Neural crest cell (in vitro differentiated cells): ENCODE measurements at places on chromosomes 13 and 19. TPM values are rescaled to one million over a fixed set of nuclear protein-coding genes. Genes with fewer than 3 reads are reported as not detected.

- no peaks in the 10 kb centered on the region for H3K36me3 ChIP-seq
- H3K27me3 ChIP-seq: no peaks in the 10 kb centered on the region
- no peak for DNase-seq
- no peak overlapping the region for H3K27ac ChIP-seq
- H3K4me3 ChIP-seq: no peak overlapping the region
Measured at GRCh38 chr13:106996867-106997618, 429.1 kb upstream of the ARGLU1 start.

GRCh38 chr19:18141031-18141430 lies 11.9 kb upstream of the PIK3R2 start:
- DNase-seq: no peak
- peaks cover 8% of the 10 kb centered on the region for H3K36me3 ChIP-seq
- no peak overlapping the region for H3K4me3 ChIP-seq

The ATCAY gene
- 14.2 and 16.1 TPM in 2 replicates for total RNA-seq

The FLT1 gene
- 0.11 TPM in 1 of 2 replicates, not detected in the other for total RNA-seq

GRCh38 chr19:37983153-37983552 lies 76.1 kb downstream of the SIPA1L3 start:
- no peak overlapping the region for H3K27ac ChIP-seq
- no peak overlapping the region for H3K4me3 ChIP-seq
- no peaks in the 10 kb centered on the region for H3K36me3 ChIP-seq
- no peaks in the 10 kb centered on the region for H3K27me3 ChIP-seq
- no peak for DNase-seq
- H3K4me1 ChIP-seq: peaks cover 31% of the 10 kb centered on the region

The CGB5 gene
- not detected in 2 replicates for total RNA-seq

The IGFL2 gene
- not detected in 2 replicates for total RNA-seq

DNA sequence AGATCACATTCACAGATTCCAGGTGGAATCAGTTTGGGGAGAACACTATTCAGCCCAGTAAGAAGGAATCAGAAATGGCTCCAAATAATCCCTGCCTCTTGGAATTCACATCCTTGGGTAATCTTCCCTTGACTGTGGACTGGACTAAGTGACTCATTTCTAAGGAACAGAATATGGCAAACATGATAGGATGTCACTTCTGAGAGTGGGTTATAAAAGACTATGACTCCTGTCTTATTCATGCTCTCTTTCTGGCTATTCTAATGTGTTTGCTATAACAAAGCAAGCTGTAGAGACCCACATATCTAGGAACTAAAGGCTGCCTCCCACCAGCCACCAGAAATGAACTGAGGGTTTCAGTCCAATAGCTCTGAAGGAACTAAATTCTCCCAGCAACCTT lies 37.8 kb downstream of the MBD3L2B start:
- peaks cover 2% of the 10 kb centered on the region for H3K36me3 ChIP-seq
- H3K4me1 ChIP-seq: no peaks in the 10 kb centered on the region
- no peak for DNase-seq
- peaks cover 21% of the 10 kb centered on the region for H3K27me3 ChIP-seq

The GRAMD1A gene
- 100 and 103 TPM in 2 replicates for total RNA-seq

DNA sequence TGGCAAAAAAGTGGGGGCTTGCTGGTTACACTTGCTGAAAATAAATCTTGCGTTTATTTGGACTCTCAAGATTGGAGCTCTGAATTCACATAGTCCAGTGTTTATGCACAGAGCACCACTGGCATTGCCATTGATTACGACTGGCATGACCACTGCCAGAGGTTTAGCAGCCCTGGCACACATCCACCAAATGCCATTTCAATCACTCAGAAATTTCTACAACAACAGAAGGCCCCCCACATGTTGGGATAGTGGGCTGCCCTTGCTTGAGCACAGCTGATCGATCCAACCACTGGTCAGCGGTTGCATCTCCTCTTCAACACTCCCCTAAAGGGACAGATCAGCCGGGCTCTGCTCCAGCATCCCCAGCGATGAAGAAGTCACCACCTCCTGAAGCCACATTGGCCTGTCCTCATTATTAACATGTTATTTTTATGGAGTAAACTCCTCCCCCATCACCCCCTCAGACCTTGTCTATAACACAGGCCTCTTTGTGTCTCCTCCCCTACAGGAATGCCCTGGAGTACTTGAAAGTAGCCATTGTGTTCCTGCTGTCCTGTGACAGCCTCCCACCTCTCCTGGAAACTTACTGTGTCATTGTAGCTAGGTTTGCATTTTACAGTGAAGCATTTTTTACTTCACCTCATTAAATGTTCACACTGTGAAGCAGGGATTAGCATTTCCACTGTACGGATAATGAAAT lies 51.3 kb downstream of the CDADC1 start:
- H3K36me3 ChIP-seq: peaks cover 2% of the 10 kb centered on the region
- peak overlapping the region; percentile 8 for H3K4me3 ChIP-seq
- H3K27me3 ChIP-seq: no peaks in the 10 kb centered on the region
- peaks cover 52% of the 10 kb centered on the region for H3K4me1 ChIP-seq
- H3K27ac ChIP-seq: no peak overlapping the region
- DNase-seq: no peak

DNA sequence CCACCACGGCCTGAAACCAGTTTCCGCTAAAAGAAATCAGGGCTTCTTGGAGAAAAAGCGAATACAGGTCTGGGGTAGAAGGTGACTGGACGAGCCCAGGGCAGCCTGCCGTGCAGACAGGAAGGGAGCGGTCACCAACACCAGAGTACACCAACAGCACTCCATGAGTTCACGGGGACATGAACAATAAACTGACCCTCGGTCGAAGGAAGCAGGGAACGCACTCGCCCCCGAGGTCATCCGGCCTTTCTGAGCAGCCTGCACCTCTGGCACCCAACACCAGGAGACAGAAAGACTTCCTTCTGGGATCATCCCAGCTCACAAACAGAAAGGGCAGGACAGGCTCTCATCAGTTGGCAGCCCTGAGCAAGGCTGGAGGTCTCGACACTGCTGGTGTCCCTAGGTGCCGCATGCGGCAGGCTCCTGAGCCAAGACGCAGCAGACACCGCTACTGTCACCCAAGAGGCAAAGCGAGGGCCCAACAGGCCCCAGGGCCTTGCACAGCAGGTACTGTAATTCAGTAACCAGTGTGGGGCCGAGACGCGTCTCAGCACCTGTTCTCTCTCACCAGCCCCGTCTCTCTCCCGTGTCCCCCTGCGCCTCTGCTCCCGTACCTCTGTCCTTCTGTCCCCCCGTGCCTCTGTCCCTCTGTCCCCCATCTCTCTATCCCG lies 18.0 kb downstream of the DCUN1D2 start:
- no peak for DNase-seq
- peaks cover 45% of the 10 kb centered on the region for H3K36me3 ChIP-seq
- H3K27me3 ChIP-seq: no peaks in the 10 kb centered on the region
- H3K4me1 ChIP-seq: peaks cover 13% of the 10 kb centered on the region

The EBI3 gene
- not detected in 2 replicates for total RNA-seq

GRCh38 chr13:52845334-52845761 lies 3.1 kb downstream of the PCDH8 start:
- peaks cover 33% of the 10 kb centered on the region for H3K4me1 ChIP-seq
- H3K4me3 ChIP-seq: peak overlapping the region; percentile 67
- H3K27me3 ChIP-seq: peaks cover 83% of the 10 kb centered on the region
- no peak overlapping the region for H3K27ac ChIP-seq
- DNase-seq: peak; percentile 43

- no peak overlapping the region for H3K27ac ChIP-seq
- DNase-seq: no peak
- no peaks in the 10 kb centered on the region for H3K27me3 ChIP-seq
- no peak overlapping the region for H3K4me3 ChIP-seq
Measured at GRCh38 chr13:107034236-107034872, 466.4 kb upstream of the ARGLU1 start.

The CDK8 gene
- total RNA-seq: 30.0 and 33.3 TPM in 2 replicates

GRCh38 chr13:26468265-26468801 lies 89.2 kb upstream of the WASF3 start:
- no peaks in the 10 kb centered on the region for H3K27me3 ChIP-seq
- no peak overlapping the region for H3K4me3 ChIP-seq
- H3K4me1 ChIP-seq: peaks cover 10% of the 10 kb centered on the region
- H3K27ac ChIP-seq: peak overlapping the region; percentile 83
- DNase-seq: no peak

DNA sequence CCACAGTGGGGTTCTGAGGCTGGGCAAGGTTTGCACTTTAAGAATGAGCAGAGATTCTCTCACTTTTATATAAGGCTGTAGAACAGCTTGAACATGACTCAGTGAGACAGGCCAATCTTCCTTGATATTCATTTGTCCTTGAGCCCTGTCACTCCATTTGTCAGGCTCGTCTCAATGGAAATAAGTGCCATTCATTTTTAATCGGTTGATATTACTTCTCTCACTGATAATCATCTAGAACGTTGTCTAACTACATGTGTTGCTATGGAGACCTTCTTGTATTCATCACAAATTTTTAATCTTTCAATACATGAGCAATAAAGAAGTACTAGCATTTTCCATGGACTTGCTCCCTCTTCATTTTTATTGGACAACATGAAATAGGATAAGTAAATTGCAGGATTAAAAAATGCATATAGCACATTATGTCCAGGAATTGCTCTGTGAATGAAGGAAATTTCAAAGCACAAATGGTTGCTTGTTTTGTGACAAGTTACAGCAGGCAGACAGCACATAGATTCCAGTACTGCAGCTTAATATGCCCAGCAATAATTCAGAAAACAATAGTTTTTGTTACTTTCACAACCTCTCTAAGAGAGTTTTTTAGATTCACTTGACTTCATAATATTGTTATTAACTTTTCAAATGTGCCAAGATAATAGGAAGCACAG lies 1178.4 kb upstream of the ATXN8OS start:
- no peaks in the 10 kb centered on the region for H3K27me3 ChIP-seq
- H3K4me1 ChIP-seq: no peaks in the 10 kb centered on the region
- no peak overlapping the region for H3K27ac ChIP-seq

- DNase-seq: no peak
- H3K36me3 ChIP-seq: peaks cover 6% of the 10 kb centered on the region
- no peak overlapping the region for H3K4me3 ChIP-seq
- H3K27ac ChIP-seq: no peak overlapping the region
- no peaks in the 10 kb centered on the region for H3K4me1 ChIP-seq
- H3K27me3 ChIP-seq: no peaks in the 10 kb centered on the region
Measured at GRCh38 chr19:435056-435706, 25.7 kb downstream of the SHC2 start.

- no peak for DNase-seq
- H3K4me3 ChIP-seq: no peak overlapping the region
- H3K27ac ChIP-seq: no peak overlapping the region
Measured at GRCh38 chr13:107644136-107644535, 571.2 kb downstream of the LIG4 start.

GRCh38 chr19:50624949-50625600 lies 14.6 kb downstream of the SYT3 start:
- peaks cover 10% of the 10 kb centered on the region for H3K27me3 ChIP-seq
- H3K36me3 ChIP-seq: no peaks in the 10 kb centered on the region
- no peak overlapping the region for H3K4me3 ChIP-seq
- no peak overlapping the region for H3K27ac ChIP-seq

- H3K27ac ChIP-seq: peak overlapping the region; percentile 32
- no peaks in the 10 kb centered on the region for H3K27me3 ChIP-seq
- H3K4me3 ChIP-seq: no peak overlapping the region
- DNase-seq: no peak
Measured at GRCh38 chr13:31441800-31442510, 242.2 kb downstream of the B3GLCT start.

- no peak for DNase-seq
- H3K36me3 ChIP-seq: no peaks in the 10 kb centered on the region
- no peak overlapping the region for H3K4me3 ChIP-seq
- H3K27me3 ChIP-seq: no peaks in the 10 kb centered on the region
- H3K4me1 ChIP-seq: peaks cover 77% of the 10 kb centered on the region
Measured at GRCh38 chr13:46172531-46172991, 9.4 kb downstream of the LCP1 start.

The SLC5A5 gene
- not detected in 2 replicates for total RNA-seq

DNA sequence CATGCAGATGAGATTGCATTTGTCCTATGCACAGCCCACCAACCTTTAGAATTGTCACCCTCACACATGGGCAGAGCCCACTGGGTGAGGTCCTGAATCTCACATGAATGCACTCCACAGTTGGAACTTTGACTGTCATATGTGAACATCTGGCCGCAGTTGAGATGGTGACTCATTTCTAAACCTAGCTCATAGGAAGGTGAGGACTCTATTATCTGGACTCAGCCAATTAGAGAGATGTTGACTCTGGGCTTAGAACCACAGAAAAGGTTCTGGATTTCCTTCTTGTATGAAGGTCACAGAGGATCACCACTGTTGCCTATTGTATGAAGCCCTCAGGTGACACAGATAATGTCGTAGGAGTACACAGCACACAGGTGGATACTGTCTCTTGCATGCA lies 25.6 kb upstream of the ZNF681 start:
- no peak overlapping the region for H3K4me3 ChIP-seq
- DNase-seq: no peak
- H3K36me3 ChIP-seq: peaks cover 67% of the 10 kb centered on the region
- no peaks in the 10 kb centered on the region for H3K4me1 ChIP-seq

DNA sequence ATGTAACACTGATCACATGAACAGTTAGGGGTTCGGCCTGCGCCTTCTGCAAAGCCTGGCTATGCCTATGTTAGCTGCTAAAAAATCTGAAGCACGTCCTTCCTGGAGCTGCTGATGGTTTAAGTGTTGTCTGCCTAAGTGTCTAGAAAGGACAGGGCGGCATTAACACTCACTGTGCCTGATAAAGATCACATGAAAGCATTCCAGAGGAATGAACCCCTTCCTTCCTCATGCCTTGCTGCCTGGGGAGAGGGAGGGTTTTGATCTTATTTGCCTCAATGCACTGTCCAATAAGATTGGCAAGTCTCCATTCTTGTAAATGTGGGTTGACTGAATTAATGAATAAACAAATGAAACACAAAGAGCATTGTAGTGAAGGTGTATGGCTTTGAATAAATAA lies 5.2 kb downstream of the DOCK9 start:
- no peaks in the 10 kb centered on the region for H3K27me3 ChIP-seq
- no peaks in the 10 kb centered on the region for H3K36me3 ChIP-seq
- H3K4me3 ChIP-seq: no peak overlapping the region
- peaks cover 31% of the 10 kb centered on the region for H3K4me1 ChIP-seq

DNA sequence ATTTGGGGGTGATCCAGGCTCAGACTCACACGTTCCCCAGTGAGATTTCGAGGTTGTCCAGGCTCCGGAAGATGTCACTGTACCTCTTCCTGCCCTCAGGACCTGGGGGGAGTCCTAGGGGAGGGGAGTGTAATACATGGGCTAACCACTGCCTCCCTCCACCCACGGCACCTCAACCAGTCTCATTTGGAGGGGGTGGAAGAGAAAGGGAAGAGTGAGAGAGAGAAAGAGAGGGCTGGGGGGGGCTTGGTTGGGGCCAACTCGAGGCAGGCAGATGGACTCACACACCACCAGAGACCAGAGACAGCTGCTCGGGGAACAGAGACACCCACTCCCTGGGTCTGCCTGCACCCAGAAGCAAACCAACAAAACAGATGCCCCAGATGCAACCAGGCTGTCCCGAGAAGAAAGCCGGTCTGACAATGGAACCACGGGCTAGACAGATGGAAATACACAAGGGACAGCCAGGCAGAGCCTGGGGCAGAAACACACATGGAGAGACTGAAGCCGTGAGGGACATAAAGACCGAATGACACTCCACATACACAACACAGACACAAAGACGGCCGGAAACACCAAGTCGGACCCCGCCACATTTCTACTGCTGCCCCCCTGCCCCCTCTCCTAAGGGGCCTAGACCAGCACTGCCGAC lies 825 bp downstream of the GMIP start:
- H3K4me3 ChIP-seq: peak overlapping the region; percentile 94
- H3K27me3 ChIP-seq: peaks cover 3% of the 10 kb centered on the region
- no peak for DNase-seq
- H3K27ac ChIP-seq: peak overlapping the region; percentile 95
